Pulmonary artery endothelial cell (primary cell): ENCODE measurements at places on chromosomes 11 and 22.

GRCh38 chr22:35840302-35840739 is 122.6 kb downstream of the APOL5 start:
- DNase-seq: peak; percentile 93

DNA sequence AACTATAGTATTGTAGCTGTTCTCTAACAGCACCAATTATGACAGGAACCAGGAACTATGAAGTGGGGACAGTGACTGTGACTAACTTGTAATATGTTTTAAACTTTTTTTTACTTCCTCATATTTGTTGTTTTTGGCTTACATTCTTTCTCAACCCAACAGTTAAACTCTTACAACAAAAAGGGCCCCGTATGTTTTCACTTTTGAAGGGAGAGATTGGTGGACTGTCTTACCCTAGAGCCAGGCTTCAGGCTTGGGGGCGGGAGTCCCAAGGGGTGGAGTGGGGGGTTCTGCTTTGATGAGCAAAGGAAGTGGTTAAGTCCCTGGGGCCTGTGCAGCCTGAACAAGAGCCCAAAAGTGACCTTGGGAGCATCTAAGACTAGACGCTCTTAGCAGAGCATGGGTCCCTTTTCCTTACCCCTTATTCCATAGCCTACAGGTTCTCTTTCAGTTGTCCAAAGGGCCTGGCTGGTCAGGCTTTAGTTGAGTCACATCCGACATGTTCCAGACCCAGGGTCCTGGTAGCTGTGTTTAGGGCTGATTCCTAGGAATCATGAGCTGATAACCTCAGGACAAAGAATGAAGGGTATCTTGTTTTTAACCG is 38.8 kb downstream of the STIM1 start:
- no peak for DNase-seq

DNA sequence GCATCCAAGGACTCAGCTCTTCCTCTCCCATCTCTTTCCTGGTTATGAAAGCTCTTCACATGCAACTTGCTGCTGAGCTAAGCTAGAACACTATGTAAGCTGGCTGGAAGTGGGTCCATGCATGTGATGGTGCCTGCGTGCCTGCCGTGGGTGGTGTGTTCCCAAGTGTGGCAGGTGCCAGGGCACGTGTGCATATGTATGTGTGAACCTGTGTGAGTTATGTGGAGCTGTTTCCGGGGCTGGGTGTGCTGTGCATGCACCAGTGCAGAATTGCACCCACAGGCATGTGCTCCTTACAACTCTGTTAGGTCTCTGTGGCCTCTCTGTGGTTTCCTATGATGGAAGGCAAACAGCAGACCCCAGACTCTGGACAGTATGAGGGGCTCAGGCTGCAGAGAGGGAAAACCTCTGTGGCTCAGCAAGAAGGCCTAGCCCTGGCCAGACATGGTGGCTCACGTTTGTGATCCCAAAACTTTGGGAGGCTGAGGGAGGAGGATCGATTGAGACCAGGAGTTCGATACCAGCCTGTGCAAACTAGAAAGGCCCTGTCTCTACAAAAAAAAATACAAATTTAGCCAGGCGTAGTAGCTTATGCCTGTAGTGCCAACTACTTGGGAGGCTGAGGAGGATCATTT is 4.1 kb upstream of the P2RY6 start:
- no peak for DNase-seq

- DNase-seq: no peak
These were observed 3.4 kb downstream of the CCDC188 start for GRCh38 chr22:20147237-20147988.

- no peak for DNase-seq
These were observed 46.3 kb upstream of the ASPHD2 start for GRCh38 chr22:26382782-26383181.

GRCh38 chr11:28735511-28735910 is 627.3 kb downstream of the METTL15 start:
- no peak for DNase-seq

DNA sequence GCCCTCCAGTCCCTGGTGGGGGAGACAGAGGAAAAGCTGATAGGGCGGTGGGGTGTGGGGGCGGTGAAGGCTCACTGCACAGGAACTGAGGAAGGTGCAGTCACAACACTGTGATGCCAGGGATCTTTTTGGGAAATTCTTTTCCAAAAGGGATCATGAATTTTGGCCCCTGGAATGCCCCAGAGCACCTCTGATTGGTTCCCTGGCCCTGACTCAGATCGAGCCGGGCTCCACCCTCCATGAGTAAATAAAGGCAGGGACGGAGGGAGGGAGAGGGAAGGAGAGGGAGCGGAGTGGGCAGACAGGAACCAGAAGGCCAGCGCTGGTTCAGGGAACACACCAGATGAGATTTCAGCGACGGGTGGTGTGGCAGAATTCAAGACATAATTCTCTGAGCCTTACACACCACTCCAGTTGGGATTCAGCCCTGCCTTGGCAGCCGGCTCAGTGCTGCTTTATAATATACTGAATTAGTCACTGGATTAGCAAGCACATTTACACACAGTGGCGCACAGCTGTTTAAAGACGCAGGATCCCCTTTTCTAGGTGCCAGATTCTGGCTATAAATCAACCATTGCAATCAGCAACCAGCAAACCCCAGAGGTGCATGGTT is 80.3 kb downstream of the ETS1 start:
- DNase-seq: peak; percentile 59

DNA sequence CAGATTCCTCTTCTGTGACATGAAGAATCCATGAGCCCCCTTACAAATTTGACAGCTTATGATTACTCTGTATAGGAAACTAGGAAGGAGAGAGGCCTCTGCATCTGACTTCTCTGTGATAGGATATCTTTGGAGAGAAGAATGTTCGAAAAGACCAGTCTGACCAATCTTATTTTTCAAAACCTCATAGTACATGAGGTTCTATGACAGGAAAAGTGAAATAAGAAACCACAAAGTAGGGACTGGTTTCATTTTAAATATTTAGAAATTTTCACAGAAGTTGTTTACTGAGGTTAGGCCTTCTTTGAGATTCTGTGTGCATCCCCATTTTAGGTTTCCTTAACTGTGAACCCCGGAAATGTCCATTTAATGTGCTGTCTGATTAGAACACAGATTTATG is 2.1 kb upstream of the OR4X1 start:
- DNase-seq: no peak

DNA sequence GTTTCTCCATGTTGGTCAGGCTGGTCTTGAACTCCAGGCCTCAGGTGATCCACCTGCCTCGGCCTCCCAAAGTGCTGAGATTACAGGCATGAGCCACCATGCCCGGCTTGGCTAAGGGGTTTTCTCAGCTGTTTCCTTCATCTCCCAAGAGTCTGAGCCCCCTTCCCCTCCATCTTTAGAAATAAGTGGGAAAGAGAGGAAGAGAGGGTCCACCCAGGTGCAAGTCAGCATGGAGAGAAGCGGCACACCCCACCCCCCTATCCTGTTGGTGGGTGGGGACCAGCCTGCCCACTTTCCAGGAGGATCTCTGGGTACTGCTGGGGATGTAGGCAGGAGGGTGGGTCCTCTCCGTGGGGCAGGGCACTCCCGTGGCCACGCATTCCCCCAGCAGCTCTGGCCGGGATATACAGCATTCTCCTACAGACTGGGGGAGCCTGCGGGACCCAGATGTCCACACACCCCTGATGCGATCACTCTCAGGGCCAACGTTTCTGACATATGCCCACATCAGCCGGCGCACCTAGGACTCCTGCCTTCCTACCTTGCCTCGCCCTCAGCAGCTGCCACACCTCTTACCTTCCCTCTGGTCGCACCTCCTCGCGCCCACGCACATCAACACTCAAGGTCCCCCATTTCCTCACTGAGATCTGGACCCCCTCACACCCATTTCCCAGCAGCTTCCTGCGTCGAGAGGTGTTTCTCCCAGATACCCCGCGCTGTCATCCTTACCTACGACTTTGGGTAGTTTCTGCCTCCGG is 8.9 kb downstream of the SCARF2 start:
- DNase-seq: no peak

DNA sequence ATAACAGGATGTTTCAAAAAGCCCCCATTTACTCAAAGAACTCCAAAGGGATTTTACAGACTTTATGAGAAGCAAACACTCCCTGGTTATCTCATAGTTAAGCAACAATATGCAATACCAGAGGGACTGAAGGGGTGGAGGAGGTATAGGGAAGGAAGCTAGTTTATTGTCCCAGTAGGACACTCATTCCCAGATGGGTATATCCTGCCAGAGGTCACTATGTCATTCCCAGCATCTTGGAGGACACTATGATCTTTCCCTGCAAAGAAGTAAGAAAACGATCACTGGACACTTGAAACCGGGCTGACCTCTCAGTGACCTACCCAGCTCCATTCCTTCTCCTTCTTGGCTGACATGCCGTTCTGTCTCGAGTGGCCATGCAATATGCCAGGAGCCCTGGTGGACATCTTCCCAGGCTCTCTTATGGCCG is 114.5 kb downstream of the NAT10 start:
- DNase-seq: no peak

GRCh38 chr11:91981995-91982394 is 242.6 kb upstream of the FAT3 start:
- no peak for DNase-seq

- no peak for DNase-seq
These were observed 37.5 kb upstream of the NNMT start for GRCh38 chr11:114258696-114259095.

DNA sequence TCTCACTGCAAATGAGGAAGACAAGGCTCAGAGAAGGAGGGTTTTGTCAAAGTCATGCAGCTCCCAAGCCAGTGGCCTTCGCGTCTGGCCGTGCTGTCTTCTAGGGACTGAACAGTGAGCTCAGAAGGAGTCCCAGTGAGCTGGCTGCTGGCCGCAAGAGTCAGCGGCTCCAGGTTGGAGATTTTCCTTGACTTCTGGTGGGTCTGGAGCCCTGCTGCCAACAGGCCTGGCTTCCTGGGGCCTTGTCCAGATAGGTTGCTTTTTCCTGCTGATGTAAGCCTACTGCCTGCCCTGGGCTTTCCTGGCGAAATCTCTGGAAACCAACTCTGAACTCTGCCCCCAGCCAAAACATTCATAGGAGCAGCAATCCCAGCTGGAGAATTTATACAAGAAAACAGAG is 272.7 kb upstream of the CADM1 start:
- DNase-seq: no peak

DNA sequence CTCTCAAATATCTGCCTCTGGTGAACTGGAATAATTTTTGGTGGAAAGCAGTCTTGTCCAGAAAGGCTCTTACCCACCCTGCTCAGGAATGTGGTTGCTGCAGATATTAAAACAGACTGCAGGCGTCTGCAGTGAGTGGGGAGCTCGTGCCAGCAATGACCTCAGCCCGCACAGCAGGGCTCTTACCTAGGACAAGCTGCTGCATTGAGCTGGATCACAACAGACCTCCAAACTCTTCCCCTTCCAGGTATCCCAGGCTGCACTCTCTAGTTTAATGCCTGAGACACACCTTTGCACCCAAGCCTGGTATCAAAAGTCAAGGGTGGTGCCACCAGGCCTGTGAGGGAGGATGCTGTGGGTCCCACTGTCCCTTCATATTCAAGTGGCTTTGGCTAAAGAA is 69.7 kb upstream of the CDON start:
- no peak for DNase-seq

GRCh38 chr11:16086229-16086819 is 270.0 kb downstream of the SOX6 start:
- no peak for DNase-seq
